ENCODE measurements at places on chromosomes 2 and 18. TPM values are rescaled to one million over a fixed set of nuclear protein-coding genes. Genes with fewer than 3 reads are reported as not detected.
A peak's percentile ranks its signal among the peaks of the same experiment; 100 is the strongest.

- H3K27ac ChIP-seq = no peak overlapping the region
- H3K4me3 ChIP-seq = no peak overlapping the region
- H3K36me3 ChIP-seq = no peaks in the 10 kb centered on the region
- H3K27me3 ChIP-seq = no peaks in the 10 kb centered on the region
- peak; percentile 62 for DNase-seq
- no peaks in the 10 kb centered on the region for H3K4me1 ChIP-seq
Observed at GRCh38 chr2:148201075-148202004, 180.4 kb downstream of the MBD5 start.

DNA sequence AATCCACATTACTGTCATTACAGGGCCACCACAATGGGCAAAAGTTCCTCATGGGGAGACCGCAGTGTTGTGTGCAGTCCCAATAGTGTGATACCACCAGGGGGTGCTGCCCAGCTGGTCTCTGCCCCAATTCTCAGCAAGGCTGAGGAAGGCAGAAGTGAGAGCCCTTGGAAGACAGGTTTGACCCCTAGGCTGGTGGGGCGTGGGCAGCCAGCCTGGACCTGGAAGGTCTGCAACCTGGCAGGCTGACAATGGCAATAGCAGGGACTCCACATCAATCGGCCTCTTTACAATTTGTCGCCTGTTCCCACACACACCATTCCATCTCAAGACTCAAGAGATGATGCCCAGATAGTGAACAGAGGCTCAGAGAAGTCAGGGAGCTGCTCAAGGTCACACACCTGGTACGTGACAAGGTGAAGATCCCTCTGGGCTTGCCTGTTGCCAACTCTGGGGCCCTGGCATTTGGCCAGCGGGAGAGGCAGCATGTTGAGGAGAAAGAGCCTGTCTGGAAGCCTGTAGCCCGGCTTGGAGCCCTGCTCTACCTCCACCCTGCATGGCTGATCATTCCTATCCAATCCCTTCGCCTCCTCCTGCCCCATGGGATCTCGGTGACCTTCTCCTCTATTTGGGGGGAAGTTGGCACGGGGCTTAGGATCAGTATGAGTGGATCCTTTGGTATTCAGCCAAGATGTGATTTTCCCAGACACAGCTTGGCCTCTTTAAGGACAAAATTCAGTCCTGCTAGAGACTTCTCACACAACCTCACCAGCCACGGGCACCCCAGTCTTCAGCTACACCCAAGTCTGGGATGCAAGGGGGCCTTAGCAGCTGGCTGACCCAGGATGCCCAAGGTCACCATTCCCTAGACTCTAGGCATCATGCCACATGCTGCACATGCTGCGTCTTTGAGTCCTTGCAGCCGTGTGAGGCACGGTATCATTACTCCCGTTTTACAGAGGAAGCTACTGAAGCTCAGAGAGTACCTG is 2.9 kb upstream of the ATOH8 start:
- peak overlapping the region; percentile 43 for H3K27ac ChIP-seq
- H3K36me3 ChIP-seq = no peaks in the 10 kb centered on the region
- no peak overlapping the region for H3K4me3 ChIP-seq

DNA sequence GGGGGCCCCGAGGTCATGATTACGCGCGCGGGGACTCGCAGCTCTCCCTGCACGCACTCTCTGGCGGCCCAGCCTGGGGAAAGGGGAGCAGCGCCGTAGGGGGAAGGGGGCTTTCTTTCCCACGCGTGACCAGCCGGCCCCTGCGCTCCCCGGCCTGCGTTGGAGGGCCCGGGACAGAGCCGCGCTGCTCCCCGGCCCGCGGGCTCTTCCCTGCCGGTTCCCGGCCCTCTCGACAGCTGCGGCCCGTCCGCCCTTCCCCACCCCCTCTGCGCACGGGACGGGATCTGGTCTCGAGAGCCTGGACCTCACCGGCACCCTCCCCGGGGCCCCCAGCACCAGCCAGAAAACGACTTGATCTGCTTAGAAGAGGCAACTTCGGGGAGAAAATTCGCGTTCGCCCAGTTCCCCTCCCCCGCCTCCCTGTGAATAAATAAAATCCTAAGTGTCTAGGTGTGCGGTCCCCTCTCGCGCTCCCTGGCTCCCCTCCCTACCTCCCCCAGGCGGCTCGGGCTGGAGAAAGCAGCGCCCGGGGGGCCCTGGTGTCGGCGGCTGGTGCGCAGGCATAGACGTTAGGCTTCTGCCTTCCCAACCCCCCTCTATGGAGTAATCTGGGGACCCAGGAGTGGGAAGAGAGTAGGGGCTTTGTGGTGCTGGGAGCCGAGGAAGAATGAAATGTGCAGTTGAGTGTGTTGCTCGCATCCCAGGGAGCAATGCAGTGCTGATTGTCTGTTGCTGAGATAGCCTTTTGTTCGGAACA is 803 bp upstream of the FIGN start:
- H3K27me3 ChIP-seq = no peaks in the 10 kb centered on the region
- H3K36me3 ChIP-seq = no peaks in the 10 kb centered on the region
- peak overlapping the region; percentile 84 for H3K27ac ChIP-seq
- DNase-seq = no peak
- H3K4me1 ChIP-seq = no peaks in the 10 kb centered on the region

GRCh38 chr18:28013066-28013465 is 163.9 kb downstream of the CDH2 start:
- H3K27me3 ChIP-seq = no peaks in the 10 kb centered on the region
- H3K27ac ChIP-seq = no peak overlapping the region
- H3K36me3 ChIP-seq = no peaks in the 10 kb centered on the region
- DNase-seq = no peak

DNA sequence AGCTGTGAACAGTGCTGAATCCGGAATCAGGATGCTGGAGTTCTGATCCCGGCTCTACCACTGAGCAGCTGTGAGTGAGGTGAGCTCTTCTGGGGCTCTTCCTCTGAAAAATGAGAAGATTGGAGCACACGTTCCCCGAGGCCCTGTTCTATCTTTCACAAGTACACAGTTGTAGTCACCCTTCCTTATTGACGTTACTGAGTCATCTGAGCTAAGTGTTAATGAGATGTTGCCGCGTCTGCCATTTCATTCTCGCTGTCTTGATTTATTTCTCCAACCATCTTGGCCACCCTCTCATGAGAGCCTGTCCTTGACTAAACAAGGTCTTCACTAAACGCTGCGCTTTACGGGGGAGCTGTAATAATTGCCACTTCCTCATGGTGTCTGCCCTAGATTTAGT is 31.9 kb upstream of the EFR3B start:
- no peak overlapping the region for H3K4me3 ChIP-seq
- no peak for DNase-seq
- H3K36me3 ChIP-seq = no peaks in the 10 kb centered on the region

DNA sequence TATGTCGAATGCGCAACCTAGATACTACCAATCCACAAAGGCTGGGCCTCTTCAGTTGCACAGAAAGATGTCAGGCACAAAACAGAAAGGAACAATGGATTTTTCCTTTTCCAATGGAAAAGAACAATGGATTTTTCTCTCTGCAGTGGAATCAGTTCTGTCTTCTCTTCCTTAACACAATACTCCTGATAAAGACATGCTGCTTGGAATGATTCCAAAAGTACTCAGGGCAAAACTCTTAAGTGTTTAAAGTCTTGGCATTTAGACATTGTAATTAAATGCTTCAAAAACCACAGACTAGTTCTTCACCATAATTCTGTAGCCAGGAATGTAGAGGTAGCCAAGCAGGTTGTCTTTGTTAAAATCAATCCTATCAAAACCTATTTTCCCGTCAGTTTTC is 46.7 kb upstream of the FLACC1 start:
- no peaks in the 10 kb centered on the region for H3K27me3 ChIP-seq
- no peak for DNase-seq
- peaks cover 56% of the 10 kb centered on the region for H3K4me1 ChIP-seq
- H3K36me3 ChIP-seq = peaks cover 4% of the 10 kb centered on the region
- H3K27ac ChIP-seq = no peak overlapping the region

DNA sequence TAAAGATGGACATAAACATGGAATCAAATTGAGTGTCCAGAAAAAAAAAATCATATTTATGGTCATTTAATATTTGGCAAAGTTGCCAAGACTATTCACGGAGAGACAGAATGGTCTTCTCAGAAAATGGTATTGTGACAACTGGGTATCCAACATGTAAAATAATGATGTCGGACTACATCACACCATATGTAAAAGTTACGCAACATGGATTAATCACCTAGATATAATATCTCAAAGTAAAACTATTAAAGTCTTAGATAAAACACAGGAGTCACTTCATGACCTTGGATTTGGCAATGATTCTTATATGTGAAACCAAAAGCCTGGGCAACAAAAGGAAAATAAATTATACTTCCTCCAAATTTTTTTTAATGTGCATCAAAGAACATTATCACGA is 1591.7 kb upstream of the DDX18 start:
- H3K27me3 ChIP-seq = no peaks in the 10 kb centered on the region
- no peak overlapping the region for H3K27ac ChIP-seq
- no peak for DNase-seq
- no peaks in the 10 kb centered on the region for H3K36me3 ChIP-seq
- H3K4me1 ChIP-seq = no peaks in the 10 kb centered on the region
- no peak overlapping the region for H3K4me3 ChIP-seq

DNA sequence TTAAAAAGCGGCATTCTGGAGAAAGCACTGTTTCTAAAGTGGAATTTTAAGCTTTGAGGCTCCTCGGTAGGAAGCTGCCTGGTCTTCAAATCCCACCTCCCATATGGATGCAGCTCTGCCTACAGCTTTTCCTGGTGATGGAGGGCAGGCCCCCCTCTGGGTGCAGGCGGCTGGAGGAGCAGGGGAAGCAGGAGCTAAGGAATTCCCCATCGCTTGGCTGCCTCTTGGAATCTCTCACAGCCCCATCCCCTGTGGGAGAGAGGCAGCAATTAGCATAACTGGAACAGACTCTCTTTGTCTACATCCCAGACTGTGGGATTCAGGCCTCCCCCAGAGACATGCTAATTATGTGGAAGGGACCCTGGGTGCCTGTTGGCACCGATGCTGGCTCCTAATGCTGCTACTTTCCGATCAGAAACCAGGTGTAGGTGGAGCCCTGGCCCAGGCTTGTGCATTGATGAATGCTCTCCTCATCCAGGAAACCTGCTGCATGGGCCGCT is 51.3 kb downstream of the LIPG start:
- no peaks in the 10 kb centered on the region for H3K4me1 ChIP-seq
- H3K27me3 ChIP-seq = no peaks in the 10 kb centered on the region
- no peaks in the 10 kb centered on the region for H3K36me3 ChIP-seq
- no peak overlapping the region for H3K27ac ChIP-seq

DNA sequence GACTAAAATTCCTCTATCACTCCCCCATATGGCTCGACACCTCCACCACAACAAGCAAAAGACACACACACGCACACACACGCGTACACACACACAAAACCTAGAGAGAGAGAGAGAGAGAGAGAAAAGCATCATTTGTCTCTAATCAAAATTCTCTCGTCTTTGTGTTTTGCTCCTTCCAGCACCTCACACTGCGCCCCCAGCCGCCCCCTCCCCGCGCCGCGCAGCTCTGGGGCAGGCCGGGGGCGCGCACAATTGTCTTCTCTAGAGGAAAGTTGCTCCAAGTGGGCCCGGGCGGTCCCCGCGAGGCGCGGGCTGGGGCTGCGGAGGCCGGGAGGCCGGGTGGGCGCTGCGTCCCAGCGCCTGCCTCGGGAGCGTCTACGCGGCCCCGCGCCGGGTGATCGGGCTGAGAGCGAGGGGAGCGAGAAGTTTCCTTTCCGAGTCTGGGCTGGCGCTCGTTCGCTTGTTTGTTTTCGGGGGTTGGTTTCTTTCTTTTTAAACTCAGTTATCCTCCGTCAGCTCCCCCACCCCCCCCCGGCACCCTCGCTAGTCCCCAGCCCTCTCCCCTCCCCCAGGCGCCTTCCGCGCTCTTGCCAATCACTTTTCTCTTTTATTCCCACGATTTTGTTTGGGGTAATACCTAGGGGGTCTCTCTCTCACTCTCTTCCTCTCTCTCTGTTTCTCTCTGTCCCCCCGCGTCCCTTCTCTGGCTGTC is 4.1 kb downstream of the ZEB2 start:
- no peaks in the 10 kb centered on the region for H3K27me3 ChIP-seq
- peaks cover 10% of the 10 kb centered on the region for H3K4me1 ChIP-seq
- no peaks in the 10 kb centered on the region for H3K36me3 ChIP-seq
- DNase-seq = peak; percentile 31
- peak overlapping the region; percentile 57 for H3K4me3 ChIP-seq

- no peaks in the 10 kb centered on the region for H3K36me3 ChIP-seq
- H3K27me3 ChIP-seq = no peaks in the 10 kb centered on the region
- no peak overlapping the region for H3K27ac ChIP-seq
- no peak for DNase-seq
Observed at GRCh38 chr2:182038576-182038975, 52.9 kb downstream of the PPP1R1C start.

GRCh38 chr2:22189893-22190480 is 1066.2 kb downstream of the TDRD15 start:
- no peak overlapping the region for H3K4me3 ChIP-seq
- H3K27ac ChIP-seq = no peak overlapping the region
- no peaks in the 10 kb centered on the region for H3K36me3 ChIP-seq
- DNase-seq = no peak

GRCh38 chr2:123717636-123718334 is 307.3 kb upstream of the CNTNAP5 start:
- H3K36me3 ChIP-seq = no peaks in the 10 kb centered on the region
- H3K27ac ChIP-seq = no peak overlapping the region
- no peak for DNase-seq
- H3K4me3 ChIP-seq = no peak overlapping the region
- H3K4me1 ChIP-seq = no peaks in the 10 kb centered on the region

DNA sequence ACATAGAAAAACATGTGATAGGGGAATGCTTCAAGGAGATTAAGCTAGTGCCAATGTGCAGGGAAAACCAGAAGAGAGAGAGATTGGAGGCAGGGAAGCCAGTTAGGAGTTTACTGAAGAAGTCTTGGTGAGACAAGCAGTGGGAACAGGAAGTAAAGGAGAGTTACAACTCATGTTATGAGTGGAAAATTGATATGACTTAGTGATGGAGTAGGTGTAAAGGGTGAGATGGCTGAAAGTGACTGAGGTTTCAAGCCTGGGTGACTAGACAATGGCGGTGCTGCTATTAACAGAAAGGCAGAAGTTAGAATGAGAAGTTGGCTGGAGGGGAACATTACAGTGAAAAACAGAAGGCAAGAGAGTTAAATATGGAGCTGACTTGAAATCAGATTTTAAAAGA is 16.5 kb downstream of the DOK1 start:
- no peaks in the 10 kb centered on the region for H3K27me3 ChIP-seq
- no peak overlapping the region for H3K27ac ChIP-seq
- H3K4me3 ChIP-seq = no peak overlapping the region
- DNase-seq = no peak
- no peaks in the 10 kb centered on the region for H3K36me3 ChIP-seq

GRCh38 chr18:77658751-77659448 is 409.3 kb downstream of the GALR1 start:
- no peaks in the 10 kb centered on the region for H3K4me1 ChIP-seq
- H3K27ac ChIP-seq = no peak overlapping the region
- no peak overlapping the region for H3K4me3 ChIP-seq
- no peaks in the 10 kb centered on the region for H3K27me3 ChIP-seq
- H3K36me3 ChIP-seq = no peaks in the 10 kb centered on the region
- DNase-seq = no peak

- H3K4me1 ChIP-seq = no peaks in the 10 kb centered on the region
- no peak for DNase-seq
- no peak overlapping the region for H3K4me3 ChIP-seq
- no peaks in the 10 kb centered on the region for H3K36me3 ChIP-seq
- no peak overlapping the region for H3K27ac ChIP-seq
- H3K27me3 ChIP-seq = no peaks in the 10 kb centered on the region
Observed at GRCh38 chr2:120984046-120984445, 248.4 kb downstream of the GLI2 start.

The ABCG8 gene
- not detected for total RNA-seq

The CXCR4 gene
- 60.0 TPM for total RNA-seq

The GKN1 gene
- total RNA-seq = not detected

The RIT2 gene
- total RNA-seq = not detected

The PDE1A gene
- total RNA-seq = 2.3 TPM

The PRSS56 gene
- total RNA-seq = not detected

The ARID5A gene
- 57.2 TPM for total RNA-seq

The DNMT3A gene
- 36.6 TPM for total RNA-seq

The CXCR1 gene
- total RNA-seq = 11.6 TPM

The SUPT7L gene
- total RNA-seq = 70.2 TPM

The PARD3B gene
- 17.8 TPM for total RNA-seq

The POMC gene
- 8.1 TPM for total RNA-seq

The PLA2R1 gene
- total RNA-seq = 4.1 TPM

All from upper lobe of left lung (tissue), 6 donors.